Epithelial cell of esophagus (primary cell): ENCODE measurements at places on chromosomes 4 and X.

DNA sequence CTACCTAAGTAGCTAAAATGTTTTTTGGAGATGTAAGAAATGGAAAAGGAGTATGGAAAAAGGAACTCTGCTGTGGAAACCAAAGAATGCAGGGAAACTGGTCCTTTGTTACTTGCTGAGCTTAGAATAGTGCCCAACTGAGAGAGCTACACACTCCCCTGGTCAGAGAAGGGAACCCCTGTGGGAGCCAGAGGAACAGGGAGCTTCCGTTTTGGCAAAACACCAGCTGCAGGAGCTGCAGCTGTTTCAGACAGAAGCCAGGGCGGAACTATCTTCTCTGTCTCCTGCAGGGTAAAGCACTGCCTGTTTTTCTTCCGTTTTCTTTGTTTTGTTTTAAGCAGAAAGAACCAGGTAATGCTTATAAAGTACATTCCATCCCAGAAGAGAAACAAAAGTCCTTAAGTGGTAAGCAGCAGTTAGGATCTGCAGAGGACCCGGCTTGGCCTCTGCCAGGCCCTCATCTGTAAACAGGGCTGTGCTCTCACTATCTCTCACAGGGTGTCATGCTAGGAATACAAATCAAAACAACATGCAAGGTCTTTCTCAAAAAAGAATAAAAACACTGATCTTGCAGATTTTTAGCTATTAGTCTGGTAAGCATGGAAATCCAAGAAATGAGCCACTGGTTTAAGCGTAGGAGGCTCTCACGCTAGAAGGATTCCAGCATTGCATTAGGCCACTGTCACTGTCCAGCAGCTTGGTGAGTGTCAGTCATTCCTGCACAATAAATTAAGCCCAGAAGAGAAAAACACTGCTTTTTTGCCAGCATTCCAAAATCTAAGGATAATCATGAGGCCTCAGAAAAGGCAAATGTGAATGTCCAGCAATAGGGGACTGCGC is 76.1 kb downstream of the CHST7 start:
- no peak for DNase-seq

- no peak for DNase-seq
Measured at GRCh38 chr4:3466691-3467600, 3.8 kb downstream of the DOK7 start.

GRCh38 chrX:99973572-99974226 is 436.4 kb downstream of the PCDH19 start:
- DNase-seq = no peak

DNA sequence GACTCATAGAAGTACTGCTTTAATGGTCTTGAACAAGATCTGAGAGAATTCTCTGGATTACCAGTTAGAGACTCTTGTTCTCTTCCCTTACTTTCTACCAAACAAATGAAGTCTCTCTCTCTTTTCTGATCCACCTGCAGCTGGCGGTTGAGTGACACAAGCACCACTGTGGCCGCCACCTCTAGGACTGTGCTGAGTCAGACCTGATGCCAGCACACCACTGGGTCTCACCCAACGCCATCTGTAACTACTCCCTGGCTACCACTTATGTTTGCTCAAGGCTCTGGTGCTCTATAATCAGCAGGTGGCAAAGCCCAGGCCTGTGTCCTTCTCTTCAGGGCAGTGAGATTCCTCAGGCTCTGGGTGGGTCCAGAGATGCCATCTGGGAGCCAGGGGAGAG is 1173.5 kb downstream of the RPA4 start:
- DNase-seq = no peak

DNA sequence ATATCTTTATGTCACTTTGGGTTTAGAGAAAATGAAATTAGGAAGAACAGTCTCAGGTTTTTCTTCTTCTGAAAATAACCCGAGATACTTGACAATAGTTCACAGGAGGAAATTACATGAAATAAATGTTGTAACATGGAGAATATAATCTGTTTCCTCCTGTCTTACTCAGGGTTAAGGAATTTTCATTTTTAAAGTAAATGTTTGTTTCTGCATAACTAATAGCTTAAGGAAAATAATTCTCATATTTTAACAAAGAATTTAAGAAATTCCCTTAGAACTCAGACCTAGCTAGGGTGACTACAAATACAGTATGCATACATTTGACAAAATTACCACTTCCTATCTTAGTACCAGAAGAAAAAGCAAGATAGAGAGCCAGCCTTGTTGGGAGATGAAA is 17.2 kb upstream of the SPRY1 start:
- DNase-seq = no peak

DNA sequence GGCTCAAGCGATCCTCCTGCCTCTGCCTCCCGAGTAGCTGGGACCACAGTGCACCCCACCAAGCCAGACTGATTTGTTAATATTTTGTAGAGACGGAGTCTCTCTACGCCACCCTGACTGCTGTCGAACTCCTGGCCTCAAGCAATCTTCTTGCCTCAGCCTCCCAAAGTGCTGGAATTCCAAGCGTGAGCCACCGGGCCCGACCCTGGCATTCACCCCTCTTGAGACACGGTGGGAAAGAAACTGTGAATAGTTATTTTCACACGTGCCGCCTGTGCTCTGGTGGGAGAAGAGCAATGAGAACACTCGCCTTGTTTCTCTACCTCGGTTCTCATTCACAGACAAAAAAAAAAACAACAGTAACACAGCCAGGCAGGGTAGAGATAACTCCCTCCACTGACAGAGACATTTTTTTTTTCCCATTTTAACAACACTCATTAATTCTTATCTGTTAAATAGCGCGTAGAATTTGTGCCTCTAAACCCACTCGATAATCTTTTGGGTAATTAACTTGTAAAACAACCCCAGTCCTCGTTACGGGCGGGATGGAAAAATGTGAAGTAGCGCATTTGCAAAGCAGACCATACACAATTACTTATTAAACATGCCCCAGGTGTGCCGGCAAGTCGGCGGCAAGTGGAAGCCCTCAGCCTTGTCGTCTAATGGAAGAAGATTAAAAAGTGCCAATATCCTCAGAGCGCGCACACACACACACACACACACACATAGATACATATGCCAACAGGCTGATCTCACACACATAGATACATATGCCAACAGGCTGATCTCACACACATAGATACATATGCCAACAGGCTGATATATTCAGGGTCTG is 103.3 kb downstream of the DHRSX start:
- no peak for DNase-seq
